ENCODE measurements at places on chromosomes 2 and 18.

- H3K36me3 ChIP-seq: no peaks in the 10 kb centered on the region
- no peak overlapping the region for H3K27ac ChIP-seq
- no peak for DNase-seq
- H3K4me3 ChIP-seq: no peak overlapping the region
Observed at GRCh38 chr18:25281556-25281955, 70.4 kb downstream of the ZNF521 start.

- H3K27me3 ChIP-seq: no peaks in the 10 kb centered on the region
- no peak overlapping the region for H3K27ac ChIP-seq
- no peaks in the 10 kb centered on the region for H3K36me3 ChIP-seq
- DNase-seq: no peak
- H3K4me1 ChIP-seq: no peaks in the 10 kb centered on the region
Observed at GRCh38 chr2:200834701-200835100, 23.0 kb downstream of the BZW1 start.

- no peak for DNase-seq
- no peaks in the 10 kb centered on the region for H3K27me3 ChIP-seq
- H3K4me1 ChIP-seq: no peaks in the 10 kb centered on the region
- no peak overlapping the region for H3K4me3 ChIP-seq
- no peak overlapping the region for H3K27ac ChIP-seq
- H3K36me3 ChIP-seq: no peaks in the 10 kb centered on the region
Observed at GRCh38 chr18:74906184-74906583, 302.8 kb downstream of the PTGR3 start.

GRCh38 chr2:180670302-180671003, 310.0 kb upstream of the UBE2E3 start:
- H3K27me3 ChIP-seq: no peaks in the 10 kb centered on the region
- H3K4me1 ChIP-seq: no peaks in the 10 kb centered on the region
- no peak overlapping the region for H3K27ac ChIP-seq
- DNase-seq: no peak

- H3K4me3 ChIP-seq: no peak overlapping the region
- H3K4me1 ChIP-seq: no peaks in the 10 kb centered on the region
- H3K27me3 ChIP-seq: no peaks in the 10 kb centered on the region
- no peaks in the 10 kb centered on the region for H3K36me3 ChIP-seq
- no peak overlapping the region for H3K27ac ChIP-seq
Observed at GRCh38 chr2:156003780-156004179, 328.7 kb downstream of the NR4A2 start.

DNA sequence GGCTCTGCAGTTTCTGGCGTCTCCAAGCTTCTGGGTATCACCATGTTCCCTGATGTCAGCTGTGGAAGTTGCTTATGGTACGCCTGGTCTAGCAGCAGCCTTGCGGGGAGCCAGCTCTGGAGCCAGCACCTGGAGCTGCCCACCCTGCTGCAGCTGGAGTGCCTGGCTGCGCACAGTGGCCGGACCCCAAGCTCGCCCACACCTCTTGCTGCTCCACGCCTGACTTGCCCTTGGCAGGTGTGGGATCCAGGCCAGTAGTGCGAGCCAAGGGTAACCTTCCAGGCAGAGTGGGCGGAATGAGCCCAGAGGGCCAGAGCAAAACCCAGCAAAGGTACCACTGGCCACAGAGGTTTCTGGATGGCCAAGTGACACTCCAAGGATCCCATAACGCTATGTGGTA, 13.2 kb upstream of the EML6 start:
- no peak for DNase-seq
- H3K4me1 ChIP-seq: no peaks in the 10 kb centered on the region
- H3K4me3 ChIP-seq: no peak overlapping the region
- no peaks in the 10 kb centered on the region for H3K27me3 ChIP-seq

DNA sequence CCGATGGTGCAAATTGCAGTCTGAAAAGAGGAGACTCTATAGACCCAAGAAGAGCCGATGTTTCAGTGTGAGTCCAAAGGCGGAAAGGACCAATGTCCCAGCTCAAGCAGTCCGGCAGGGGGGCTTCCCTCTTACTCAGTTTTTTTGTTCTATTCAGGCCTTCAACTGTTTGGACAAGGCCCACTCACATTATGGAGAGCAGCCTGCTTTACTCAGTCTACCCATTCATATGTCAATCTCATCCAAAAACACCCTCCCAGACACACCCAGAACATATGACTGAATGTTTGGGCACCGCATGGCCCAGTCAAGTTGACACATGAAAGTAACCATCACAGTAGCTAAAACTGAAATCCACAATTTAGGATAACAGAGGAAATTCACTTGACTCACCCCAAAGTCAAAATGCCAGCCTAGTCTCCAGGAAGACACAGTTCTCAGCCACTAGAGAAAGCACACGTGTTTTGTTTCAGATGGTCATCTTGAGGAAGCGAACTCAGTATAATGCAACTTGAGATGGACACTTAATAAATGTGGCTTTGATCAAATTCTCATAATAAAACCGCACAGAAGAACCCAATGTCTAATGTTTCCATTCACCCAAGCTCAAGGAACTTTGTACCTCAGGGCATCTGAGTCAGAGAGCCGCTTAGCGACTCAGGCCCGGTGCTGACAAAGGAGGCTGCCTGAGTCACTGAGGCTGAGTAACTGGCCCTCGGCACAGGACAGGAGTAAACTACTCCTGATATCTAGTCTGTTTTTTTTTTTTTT, 2.4 kb downstream of the FHL2 start:
- no peak overlapping the region for H3K27ac ChIP-seq
- no peaks in the 10 kb centered on the region for H3K36me3 ChIP-seq
- no peaks in the 10 kb centered on the region for H3K4me1 ChIP-seq

DNA sequence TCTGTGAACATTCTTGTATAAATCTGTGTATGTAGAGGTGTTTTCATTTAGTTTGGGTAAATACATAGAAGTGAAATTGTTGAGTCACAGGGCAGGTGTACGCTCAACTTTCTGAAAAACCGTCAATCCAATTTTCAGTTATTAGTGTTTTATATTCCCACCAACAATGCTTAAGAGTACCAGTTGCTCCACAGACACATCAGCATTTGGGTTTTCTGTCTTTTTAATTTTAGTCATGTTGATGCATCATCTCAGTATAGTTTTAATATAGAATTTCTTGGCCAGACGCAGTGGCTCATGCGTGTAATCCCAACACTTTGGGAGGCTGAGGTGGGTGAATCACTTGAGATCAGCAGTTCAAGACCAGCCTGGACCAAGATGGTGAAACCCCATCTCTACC, 3.2 kb upstream of the GNLY start:
- no peak overlapping the region for H3K4me3 ChIP-seq
- DNase-seq: no peak
- H3K27me3 ChIP-seq: no peaks in the 10 kb centered on the region
- no peaks in the 10 kb centered on the region for H3K4me1 ChIP-seq

- no peaks in the 10 kb centered on the region for H3K27me3 ChIP-seq
- DNase-seq: no peak
- H3K36me3 ChIP-seq: no peaks in the 10 kb centered on the region
Observed at GRCh38 chr2:6312367-6312766, 553.3 kb downstream of the CMPK2 start.

GRCh38 chr2:195612611-195613495, 44.2 kb upstream of the SLC39A10 start:
- no peaks in the 10 kb centered on the region for H3K27me3 ChIP-seq
- no peaks in the 10 kb centered on the region for H3K36me3 ChIP-seq
- no peak overlapping the region for H3K4me3 ChIP-seq
- DNase-seq: peak; percentile 64
- H3K4me1 ChIP-seq: no peaks in the 10 kb centered on the region

GRCh38 chr2:126672980-126673605, 17.1 kb downstream of the GYPC start:
- H3K36me3 ChIP-seq: no peaks in the 10 kb centered on the region
- H3K4me1 ChIP-seq: no peaks in the 10 kb centered on the region
- no peaks in the 10 kb centered on the region for H3K27me3 ChIP-seq

- H3K4me3 ChIP-seq: no peak overlapping the region
- H3K27ac ChIP-seq: no peak overlapping the region
- no peaks in the 10 kb centered on the region for H3K4me1 ChIP-seq
- H3K27me3 ChIP-seq: no peaks in the 10 kb centered on the region
Observed at GRCh38 chr2:152083202-152083875, 15.5 kb downstream of the CACNB4 start.

DNA sequence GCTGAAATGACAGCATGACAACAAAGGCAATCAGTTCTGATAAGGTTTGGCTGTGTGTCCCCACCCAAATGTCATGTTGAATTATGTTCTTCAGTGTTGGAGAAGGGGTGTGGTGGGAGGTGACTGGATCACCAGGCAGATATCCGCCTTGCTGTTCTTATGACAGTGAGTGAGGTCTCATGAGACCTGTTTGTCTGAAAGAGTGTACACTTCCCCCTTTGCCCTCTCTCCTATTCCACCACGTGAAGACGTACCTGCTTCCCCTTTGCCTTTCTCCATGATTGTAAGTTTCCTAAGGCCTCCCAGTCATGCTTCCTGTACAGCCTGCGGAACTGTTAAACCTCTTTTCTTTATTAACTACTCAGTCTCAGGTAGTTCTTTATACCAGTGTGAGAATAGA, 553.0 kb downstream of the DCDC2C start:
- no peaks in the 10 kb centered on the region for H3K4me1 ChIP-seq
- H3K27me3 ChIP-seq: no peaks in the 10 kb centered on the region
- no peak overlapping the region for H3K27ac ChIP-seq
- DNase-seq: no peak

- no peak overlapping the region for H3K27ac ChIP-seq
- H3K4me1 ChIP-seq: 0 out of 2 replicates have a peak, but pooled peaks cover 2% of the 10 kb centered on the region
- no peak overlapping the region for H3K4me3 ChIP-seq
- DNase-seq: no peak
- H3K27me3 ChIP-seq: no peaks in the 10 kb centered on the region
Observed at GRCh38 chr2:53641290-53641689, 126.3 kb upstream of the CHAC2 start.

- H3K27ac ChIP-seq: no peak overlapping the region
- H3K4me3 ChIP-seq: no peak overlapping the region
- peaks cover 4% of the 10 kb centered on the region for H3K36me3 ChIP-seq
- DNase-seq: no peak
- H3K27me3 ChIP-seq: no peaks in the 10 kb centered on the region
- H3K4me1 ChIP-seq: no peaks in the 10 kb centered on the region
Observed at GRCh38 chr2:121505005-121505404, 25.7 kb upstream of the RNU4ATAC start.

- no peaks in the 10 kb centered on the region for H3K27me3 ChIP-seq
- no peaks in the 10 kb centered on the region for H3K4me1 ChIP-seq
- H3K36me3 ChIP-seq: no peaks in the 10 kb centered on the region
- H3K27ac ChIP-seq: no peak overlapping the region
- no peak for DNase-seq
Observed at GRCh38 chr2:37307500-37307899, 17.1 kb downstream of the PRKD3 start.

GRCh38 chr2:145546091-145546490, 1026.2 kb upstream of the ZEB2 start:
- no peak overlapping the region for H3K27ac ChIP-seq
- no peaks in the 10 kb centered on the region for H3K36me3 ChIP-seq
- no peaks in the 10 kb centered on the region for H3K4me1 ChIP-seq
- no peaks in the 10 kb centered on the region for H3K27me3 ChIP-seq
- DNase-seq: no peak

GRCh38 chr2:31354837-31355236, 59.7 kb downstream of the XDH start:
- no peaks in the 10 kb centered on the region for H3K27me3 ChIP-seq
- H3K4me1 ChIP-seq: no peaks in the 10 kb centered on the region
- H3K36me3 ChIP-seq: no peaks in the 10 kb centered on the region
- H3K27ac ChIP-seq: no peak overlapping the region

DNA sequence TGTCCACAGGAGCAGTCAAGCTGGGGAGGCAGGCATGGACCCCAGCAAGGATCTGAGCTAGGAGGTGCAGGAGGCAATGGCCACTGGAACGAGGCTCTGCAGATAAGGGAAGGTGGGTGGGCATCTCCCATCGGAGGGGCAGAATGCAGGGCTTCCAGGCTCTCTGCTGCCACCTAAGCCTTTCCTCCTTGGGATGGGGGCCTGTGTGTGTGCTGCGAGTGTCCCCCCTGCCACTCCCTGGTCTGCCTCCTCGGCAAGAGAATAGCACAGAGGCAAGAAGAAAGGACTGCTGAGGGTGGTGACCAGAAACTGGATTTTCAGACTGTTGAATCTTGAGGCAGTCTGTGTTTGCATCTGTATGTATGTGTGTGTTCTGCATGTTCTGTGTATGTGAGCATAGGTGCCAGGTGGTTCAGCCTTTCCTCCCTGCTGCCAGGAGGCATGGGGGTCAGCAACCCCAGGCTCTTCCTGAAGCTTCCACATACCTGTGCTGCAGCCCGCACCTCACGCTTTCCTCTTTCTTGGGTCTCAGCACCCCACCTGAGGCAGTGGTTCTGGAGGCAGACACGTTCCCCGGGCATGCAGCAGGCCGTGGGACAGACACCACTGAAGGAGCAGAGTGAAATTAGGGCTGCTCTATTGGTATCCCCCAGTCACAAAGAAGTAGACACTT, 86.7 kb downstream of the EPAS1 start:
- no peaks in the 10 kb centered on the region for H3K36me3 ChIP-seq
- H3K27ac ChIP-seq: no peak overlapping the region
- H3K4me3 ChIP-seq: no peak overlapping the region

All from iPS DF 6.9 (cell line).